ENCODE measurements at places on chromosomes 6 and 20. TPM values are rescaled to one million over a fixed set of nuclear protein-coding genes. Genes with fewer than 3 reads are reported as not detected.

The TMX4 gene
- 40.9 TPM for total RNA-seq

The HDGFL1 gene
- total RNA-seq = not detected

The FABP7 gene
- total RNA-seq = 1.2 TPM

The SDCBP2 gene
- 4.9 TPM for total RNA-seq

The KAT14 gene
- 19.7 TPM for total RNA-seq

The ZC3H12D gene
- 0.58 TPM for total RNA-seq

The PRRT1 gene
- 2.7 TPM for total RNA-seq

The COL9A1 gene
- 0.31 TPM for total RNA-seq

The C20orf202 gene
- total RNA-seq = 0.24 TPM

The PTCHD4 gene
- total RNA-seq = 3.4 TPM

The ASIP gene
- not detected for total RNA-seq

Data from type B pancreatic cell (in vitro differentiated cells).